Activated CD4-positive, alpha-beta T cell treated with anti-CD3 and anti-CD28 coated beads, Interleukin-2, Interleukin-4, amounts not matched to agents 100 ng/mL and 50 ng/mL, durations not matched to agents 16 hours and 8 hours (primary cell): ENCODE measurements at places on chromosomes 7 and 10.
A peak's percentile ranks its signal among the peaks of the same experiment; 100 is the strongest.

DNA sequence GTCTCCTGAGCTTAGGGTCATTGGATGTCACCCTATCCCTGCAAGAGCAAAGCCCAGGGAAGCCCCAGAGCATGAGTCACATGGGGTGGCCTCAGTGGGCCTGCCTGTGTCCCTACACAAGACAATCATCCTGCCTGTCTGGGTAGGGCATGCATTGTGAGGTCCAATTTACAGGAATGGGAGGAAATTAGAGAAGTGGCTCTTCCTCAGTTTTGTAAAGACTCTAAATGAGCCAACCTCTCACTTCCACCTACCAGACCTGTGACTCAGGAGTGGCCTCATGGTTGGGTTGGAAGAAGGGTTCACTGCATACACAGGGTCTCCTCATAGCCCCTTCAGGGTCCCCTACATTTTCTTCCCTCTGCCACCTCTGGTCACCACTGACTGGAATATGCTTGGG lies 43.6 kb upstream of the SMNDC1 start:
- DNase-seq = no peak

DNA sequence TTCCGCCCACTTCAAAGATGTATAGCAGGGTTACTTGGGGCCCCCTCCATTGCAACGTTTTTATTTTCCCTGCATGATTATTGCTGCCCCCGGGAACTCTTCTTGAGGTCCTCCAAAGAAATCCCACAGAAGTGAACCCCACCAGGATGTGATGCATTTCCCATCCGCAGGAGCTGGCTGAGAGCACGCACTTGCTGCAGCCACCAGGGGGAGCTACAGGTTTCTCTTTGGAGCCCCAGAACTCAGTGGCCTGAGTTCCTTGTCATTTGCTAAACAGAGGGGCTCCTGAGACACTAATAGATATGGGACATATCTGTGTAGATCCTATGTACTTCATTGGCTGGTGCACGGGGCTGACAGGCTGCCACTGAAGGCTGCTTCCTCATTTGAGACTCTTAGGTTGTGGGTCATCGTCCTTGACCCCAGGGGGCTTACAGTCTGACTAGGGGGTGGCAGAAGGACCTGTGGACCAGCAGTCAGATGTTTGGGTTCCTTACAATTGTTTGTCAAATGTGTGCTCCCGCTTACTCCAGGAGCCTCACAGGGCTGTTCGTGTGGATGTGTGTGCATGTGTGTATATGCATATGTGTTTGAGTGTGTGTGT lies 52.3 kb upstream of the ENO4 start:
- DNase-seq = peak; percentile 72

GRCh38 chr10:13909516-13910258 lies 322.9 kb downstream of the PRPF18 start:
- DNase-seq = no peak

- no peak for DNase-seq
These were observed 23.1 kb upstream of the AKR1E2 start for GRCh38 chr10:4802711-4803487.

DNA sequence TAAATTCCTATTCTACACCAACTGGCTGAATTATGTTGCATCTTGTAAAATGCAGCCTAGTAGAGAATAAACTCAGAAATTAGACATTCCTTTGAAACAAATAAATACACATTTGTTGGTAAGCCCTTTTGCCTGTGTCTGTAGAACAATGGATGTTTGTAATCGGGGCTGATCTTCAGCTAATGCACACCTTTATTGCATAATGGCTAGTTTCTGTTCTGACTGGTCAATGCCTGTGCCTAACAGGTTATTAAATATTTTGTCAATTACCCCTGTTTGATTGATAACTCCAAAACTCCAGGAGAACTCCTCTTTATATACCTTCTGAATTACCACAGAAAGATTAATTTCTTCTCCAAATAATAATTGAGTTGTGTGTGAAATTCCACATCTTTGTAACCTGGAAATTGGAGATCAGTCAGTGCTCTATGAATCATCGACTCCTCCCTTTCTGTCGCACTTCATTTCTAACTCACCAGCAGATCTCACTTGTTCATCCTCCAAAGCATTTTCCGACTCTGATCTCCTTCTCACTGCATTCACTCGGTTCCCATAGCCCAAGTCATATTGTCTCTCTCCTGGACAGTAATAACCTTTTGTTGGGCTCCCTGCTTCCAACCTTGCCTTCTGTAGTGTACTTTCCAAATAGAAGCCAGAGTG lies 196.0 kb upstream of the FZD1 start:
- DNase-seq = no peak

DNA sequence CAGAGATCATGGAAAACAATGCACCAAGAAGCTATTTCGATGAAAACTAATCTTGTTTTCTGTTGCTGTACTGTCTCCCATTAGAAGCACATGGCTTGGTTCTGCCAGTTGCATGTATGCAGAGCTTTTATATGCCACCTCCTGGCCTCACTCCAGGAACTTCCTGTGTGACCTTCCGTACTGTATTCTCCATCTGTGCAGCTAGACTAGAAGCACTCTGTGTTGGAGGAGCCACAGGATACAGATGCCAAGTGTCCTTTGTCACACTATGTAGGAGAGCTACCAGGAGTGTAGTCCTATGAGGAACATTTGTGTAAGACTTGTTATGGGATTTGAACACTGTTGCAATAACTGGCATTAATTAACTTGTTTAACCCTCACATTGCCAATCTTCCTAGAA lies 503.5 kb upstream of the TPK1 start:
- DNase-seq = no peak

GRCh38 chr10:474406-474805 lies 215.1 kb downstream of the DIP2C start:
- DNase-seq = no peak

GRCh38 chr10:19929506-19930140 lies 113.4 kb downstream of the PLXDC2 start:
- no peak for DNase-seq

DNA sequence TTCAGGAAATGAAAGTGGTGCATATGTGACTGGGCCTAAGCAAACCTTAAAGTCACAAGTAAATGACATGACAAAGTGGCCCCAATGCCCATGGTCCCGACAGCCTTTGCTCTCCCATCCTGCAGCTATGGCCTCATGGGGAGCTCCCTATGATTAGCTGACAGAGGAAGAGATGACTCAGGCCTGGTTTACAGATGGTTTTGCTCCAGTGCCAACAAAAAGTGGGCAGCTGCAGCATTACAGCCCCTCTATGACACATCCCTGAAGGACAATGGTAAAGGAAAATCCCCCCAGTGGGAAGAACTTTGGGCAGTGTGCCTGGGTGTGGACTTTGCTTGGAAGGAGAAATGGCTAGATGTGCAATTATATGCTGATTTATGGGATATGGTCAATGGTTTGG lies 105.1 kb upstream of the ADCY1 start:
- DNase-seq = no peak

GRCh38 chr7:149196151-149196704 lies 882 bp downstream of the ZNF282 start:
- DNase-seq = peak; percentile 8

DNA sequence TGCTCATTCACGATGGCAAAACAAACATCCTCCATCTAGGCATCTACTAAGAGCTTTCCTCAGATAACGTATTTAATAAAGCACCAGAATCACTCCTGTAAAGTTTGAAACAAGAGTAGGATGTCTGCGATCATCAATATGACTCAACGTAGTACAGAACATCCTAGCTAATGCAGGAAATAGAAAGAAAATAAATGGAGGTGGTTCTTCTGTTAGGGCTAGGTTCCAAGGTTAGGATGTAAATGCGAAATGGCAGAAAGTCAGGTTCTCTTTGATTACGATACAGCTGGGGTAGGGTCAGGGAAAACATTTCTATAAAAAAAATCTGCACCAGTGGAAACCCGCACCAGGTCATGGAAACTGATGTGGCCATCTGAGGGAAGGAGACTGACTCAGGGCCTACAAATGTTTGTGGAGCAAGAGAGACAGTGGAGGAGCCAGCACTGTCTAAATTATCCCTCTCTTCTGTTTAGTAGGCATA lies 29.1 kb downstream of the CCDC6 start:
- DNase-seq = no peak

DNA sequence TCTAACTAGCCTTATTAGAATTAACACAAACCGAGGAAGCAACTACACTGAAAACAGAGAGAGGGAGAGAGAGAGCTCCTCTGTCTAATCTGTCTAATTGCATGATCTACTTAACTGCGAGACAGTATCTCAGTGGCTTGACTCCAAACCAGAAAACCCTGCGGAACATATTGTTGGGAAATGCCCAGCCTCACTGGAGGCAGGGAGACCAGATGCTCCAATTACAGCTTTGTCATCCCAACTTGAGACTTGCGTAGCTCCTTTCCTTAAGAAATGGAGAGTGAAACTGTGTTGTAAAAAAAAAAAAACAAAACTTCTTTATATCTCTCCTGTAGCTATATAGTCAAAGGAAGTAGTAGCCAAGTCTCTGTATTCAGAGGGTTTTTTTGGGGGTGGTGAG lies 52.0 kb upstream of the ZNRF2 start:
- DNase-seq = no peak

- no peak for DNase-seq
These were observed 232.9 kb upstream of the NPY start for GRCh38 chr7:24050991-24051560.

- DNase-seq = peak; percentile 6
These were observed 335.7 kb downstream of the PHTF2 start for GRCh38 chr7:78134256-78134655.

GRCh38 chr10:35398355-35398754 lies 62.0 kb downstream of the CCNY start:
- DNase-seq = no peak

DNA sequence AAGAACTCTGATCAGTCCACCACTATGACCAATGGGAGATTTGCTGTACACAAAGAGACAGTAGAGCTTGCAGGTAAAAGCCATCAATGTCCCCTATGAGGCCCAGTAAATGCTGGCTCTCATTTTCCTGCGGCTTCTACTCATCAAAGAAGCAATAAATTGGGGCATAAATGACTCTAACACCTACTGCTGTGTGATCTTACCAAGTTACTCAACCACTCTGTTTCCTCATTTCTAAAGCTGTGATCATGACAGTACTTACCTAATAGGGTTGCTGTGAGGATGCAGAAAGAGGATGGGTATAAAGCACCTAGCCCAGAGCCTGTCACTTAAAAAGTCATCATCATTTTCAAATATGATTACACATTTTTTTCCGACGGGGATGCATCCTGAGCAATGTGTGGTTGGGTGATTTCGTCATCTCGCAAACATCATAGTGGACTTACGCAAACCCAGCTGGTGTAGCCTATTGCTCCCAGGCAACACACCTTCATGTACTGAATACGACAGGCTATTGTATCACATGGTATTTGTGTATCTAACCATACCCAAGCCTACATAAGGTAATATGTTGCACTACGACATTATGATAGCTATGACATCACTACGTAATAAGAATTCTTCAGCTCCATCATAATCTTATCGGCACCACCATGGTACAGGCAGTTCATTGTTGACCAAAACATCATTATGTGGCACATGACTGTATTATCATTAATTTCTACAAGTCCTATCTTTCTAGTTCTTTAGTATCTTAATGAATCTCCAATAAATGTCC lies 7.1 kb upstream of the MGMT start:
- no peak for DNase-seq

GRCh38 chr7:12907774-12908173 lies 220.3 kb downstream of the ARL4A start:
- no peak for DNase-seq

DNA sequence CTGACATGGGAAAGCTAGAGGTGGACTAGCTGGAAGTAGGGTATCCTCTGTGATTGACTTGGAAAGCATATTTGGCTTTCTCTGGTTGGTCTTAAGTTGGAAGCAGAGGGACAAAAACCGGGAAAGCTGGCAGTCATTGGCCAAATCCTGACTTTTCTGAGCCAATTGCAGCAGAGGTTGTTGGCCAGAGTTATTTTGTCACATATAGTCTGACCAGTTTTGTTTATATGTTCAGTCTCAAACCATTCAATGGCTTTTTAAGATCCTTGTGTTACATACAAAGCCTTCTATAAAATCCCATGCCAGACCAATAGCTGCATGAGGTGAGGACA lies 6.3 kb downstream of the CFAP69 start:
- no peak for DNase-seq

DNA sequence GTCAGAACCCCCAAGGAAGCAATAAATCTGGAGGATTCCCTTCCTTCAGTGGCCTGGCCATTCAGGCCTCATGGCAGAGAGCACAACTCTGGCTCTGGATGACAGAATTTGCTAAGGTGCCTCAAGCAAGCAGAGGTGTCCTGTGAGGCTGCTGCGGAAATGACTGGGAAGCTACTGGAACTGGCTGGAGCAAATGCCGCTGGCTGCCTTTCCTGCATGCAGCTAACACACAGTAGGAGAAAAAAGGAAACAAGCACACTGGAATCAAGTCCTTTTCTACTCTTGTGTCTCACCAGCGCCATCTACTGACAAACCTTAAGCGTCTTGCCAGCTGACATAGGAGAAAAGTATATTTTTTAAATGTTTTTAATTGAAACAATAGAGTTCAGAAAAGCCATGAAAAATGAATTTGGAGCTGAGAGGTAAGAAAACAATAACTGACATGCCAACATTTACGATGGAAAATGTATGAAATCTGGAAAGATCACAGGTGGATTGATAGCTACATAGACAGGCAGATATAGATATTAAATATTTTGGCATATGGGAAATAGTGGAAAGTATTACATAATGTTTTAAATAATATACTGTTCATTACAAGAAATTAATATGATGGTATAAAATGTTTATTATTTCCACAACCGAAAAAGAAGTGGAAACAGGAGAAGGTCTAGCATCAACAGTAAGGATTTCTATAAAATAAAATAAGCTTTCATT lies 951.6 kb downstream of the ANKRD7 start:
- DNase-seq = peak; percentile 55

DNA sequence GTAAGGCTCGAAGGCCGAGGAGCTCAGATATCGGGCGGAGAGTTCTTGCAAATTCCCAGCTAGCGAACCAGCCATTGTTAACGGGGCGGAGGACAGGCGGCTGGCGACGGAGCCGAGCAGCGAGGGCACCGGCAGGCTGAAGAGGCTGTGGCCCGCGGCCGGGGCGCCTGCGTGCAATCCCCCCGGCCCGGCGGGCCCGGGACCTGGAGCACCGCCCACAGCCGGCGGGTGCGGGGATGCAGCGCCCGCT lies 4.1 kb downstream of the VAX1 start:
- DNase-seq = no peak

DNA sequence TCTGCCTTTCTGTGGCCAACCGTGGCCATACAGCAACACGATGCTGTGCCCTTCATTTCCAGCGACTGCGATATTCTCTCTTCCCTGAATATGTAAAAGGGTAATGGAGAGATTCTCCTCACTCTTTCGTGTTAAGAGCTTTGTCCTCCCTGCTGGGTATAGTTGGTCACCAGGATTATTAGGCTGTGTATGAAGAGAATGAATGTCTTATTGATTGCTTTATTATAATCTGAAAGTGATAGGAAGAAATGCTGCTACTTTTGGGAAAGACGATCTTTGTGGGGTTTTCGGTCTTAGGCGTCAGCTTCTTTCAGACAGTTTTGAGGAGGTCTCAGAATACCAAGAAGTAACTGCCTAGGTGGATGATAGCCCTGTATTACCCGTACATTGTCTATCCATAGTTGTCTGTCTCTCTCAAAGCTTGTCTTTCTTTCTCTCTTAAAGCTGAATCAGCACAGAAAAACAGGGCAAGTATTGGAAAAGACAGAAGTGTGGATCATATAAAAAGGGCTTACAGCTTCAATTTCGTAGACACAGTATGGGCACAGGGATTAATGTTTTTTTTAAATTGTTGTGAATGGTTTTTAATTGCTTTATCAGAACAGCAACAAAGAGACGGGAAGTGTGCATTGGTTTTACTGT lies 1.2 kb downstream of the AHCYL2 start:
- DNase-seq = no peak

- DNase-seq = peak; percentile 80
These were observed 126.5 kb downstream of the ZMIZ1 start for GRCh38 chr10:79195091-79195923.
